ENCODE measurements at places on chromosomes 16 and 17. TPM values are rescaled to one million over a fixed set of nuclear protein-coding genes. Genes with fewer than 3 reads are reported as not detected.

MRPS34 gene
- 102 TPM for total RNA-seq

CCR7 gene
- not detected for total RNA-seq

CUEDC1 gene
- 28.5 TPM for total RNA-seq

TNP2 gene
- not detected for total RNA-seq

MSLN gene
- total RNA-seq, result not detected

ZSCAN10 gene
- not detected for total RNA-seq

CIBAR2 gene
- not detected for total RNA-seq

SLFN11 gene
- total RNA-seq, result 95.0 TPM

CSH2 gene
- not detected for total RNA-seq

HP gene
- not detected for total RNA-seq

TBC1D3G gene
- total RNA-seq, result not detected

RCVRN gene
- total RNA-seq, result not detected

TMEM92 gene
- total RNA-seq, result not detected

NT5C3B gene
- 67.3 TPM for total RNA-seq

ZNRF1 gene
- 34.9 TPM for total RNA-seq

SPHK1 gene
- 70.7 TPM for total RNA-seq

SMIM5 gene
- not detected for total RNA-seq

LGALS9B gene
- total RNA-seq, result not detected

HAP1 gene
- 0.23 TPM for total RNA-seq

LPO gene
- not detected for total RNA-seq

CLEC16A gene
- 23.3 TPM for total RNA-seq

ZPBP2 gene
- total RNA-seq, result not detected
